ENCODE measurements at places on chromosomes 13 and 19.
A peak's percentile ranks its signal among the peaks of the same experiment; 100 is the strongest.

DNA sequence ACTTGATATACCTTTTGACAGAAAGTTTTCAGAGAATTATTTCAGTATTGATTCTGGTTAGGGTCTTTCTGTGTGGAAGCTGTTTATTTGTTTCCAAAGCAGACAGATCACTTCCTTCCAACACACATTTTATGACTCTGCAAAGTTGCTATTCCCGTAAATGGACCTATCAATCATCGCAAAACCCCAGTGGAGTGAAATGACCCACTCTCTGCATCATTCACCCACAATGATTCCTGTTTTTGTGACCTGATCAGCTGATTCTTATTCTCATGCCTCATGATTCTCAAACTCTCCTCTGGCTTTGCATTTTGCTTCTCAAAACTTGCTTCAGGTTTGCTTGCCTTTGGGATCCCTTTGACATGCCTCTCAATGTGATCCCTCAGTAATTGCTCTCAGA lies 453.7 kb downstream of the PCDH17 start:
- DNase-seq, result no peak

DNA sequence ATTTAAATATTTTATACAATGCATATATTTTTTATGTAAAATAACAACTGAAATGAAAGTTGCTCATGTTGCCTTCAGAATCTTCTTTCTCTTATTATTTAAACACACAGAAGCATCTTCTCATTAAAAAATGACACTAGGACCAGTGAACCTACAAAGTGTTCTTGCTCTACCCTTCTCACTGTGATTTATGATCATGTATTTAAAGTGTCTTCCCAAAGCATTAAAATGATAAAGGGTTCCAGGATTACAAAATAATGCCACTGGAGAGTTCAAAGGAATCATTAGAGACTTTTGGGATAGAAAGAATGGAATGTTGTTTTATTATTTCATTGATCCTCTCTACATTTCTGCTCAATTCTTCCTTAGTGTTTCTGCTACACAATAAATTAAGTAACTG lies 643.6 kb upstream of the SLITRK1 start:
- DNase-seq, result no peak

DNA sequence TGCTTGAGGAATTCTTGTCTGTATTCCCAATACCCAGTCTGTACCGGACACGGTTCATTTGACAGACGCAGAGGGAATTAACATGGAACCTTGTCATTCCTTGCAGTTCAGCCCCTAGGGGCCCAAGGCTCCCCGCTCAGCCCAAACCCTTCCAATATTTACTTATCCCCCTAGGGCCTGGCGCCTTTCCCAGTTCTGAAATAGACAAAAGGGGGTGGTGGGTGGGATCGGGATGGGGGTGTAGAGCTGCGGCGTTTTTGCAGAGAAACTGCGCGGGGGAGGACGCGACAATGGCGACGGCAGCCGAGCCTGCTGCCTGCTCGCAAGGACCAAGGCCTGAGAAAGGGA lies 583 bp downstream of the AKAP8L start:
- DNase-seq, result peak; percentile 19

DNA sequence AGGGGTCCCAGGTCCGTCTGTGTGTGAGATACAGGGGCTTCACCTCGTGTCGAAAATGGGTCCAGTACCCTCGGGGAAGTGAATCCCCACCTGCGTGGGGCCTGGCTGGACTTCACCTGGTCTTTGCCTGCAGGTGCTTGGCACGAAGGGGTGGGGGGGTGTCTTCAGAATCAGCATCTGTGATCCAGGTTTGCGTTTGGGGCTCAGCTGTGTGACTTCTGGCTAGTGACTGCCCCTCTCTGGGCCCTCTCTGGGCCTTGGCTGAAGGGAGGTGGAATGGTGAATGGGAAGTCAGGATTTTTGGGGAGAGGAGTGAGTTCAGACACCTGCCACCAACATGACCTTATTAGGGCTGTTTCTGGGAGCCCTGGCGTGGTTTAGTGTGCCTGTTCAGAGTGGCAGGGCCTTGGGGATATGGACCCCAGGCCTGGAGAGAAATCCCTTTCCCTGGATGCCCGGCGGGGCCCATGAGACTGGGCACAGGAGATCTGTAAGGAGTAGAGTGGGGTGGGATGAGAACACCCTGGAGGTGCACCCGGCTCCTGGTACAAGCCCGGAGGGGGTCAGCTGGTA lies 2.7 kb downstream of the CELF5 start:
- no peak for DNase-seq

DNA sequence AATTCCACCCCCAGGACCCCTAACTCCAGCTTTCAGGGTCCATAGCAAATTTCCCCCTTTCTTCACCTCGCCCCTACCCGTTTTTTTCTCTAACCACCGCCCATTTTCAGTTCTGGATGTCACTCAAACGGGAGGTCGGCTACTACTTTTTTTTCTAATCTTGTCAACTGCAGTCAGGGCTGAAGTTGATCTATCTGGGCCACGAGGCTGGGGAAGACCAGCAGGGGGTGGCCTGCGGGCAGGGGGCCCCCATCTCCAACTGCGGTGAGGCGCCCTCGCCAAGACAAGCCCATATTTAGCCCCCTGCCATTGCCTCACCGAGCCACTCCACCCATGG lies 748 bp downstream of the LHFPL6 start:
- no peak for DNase-seq

- DNase-seq, result no peak
These were observed 2.0 kb downstream of the GJB2 start for GRCh38 chr13:20190481-20191310.

DNA sequence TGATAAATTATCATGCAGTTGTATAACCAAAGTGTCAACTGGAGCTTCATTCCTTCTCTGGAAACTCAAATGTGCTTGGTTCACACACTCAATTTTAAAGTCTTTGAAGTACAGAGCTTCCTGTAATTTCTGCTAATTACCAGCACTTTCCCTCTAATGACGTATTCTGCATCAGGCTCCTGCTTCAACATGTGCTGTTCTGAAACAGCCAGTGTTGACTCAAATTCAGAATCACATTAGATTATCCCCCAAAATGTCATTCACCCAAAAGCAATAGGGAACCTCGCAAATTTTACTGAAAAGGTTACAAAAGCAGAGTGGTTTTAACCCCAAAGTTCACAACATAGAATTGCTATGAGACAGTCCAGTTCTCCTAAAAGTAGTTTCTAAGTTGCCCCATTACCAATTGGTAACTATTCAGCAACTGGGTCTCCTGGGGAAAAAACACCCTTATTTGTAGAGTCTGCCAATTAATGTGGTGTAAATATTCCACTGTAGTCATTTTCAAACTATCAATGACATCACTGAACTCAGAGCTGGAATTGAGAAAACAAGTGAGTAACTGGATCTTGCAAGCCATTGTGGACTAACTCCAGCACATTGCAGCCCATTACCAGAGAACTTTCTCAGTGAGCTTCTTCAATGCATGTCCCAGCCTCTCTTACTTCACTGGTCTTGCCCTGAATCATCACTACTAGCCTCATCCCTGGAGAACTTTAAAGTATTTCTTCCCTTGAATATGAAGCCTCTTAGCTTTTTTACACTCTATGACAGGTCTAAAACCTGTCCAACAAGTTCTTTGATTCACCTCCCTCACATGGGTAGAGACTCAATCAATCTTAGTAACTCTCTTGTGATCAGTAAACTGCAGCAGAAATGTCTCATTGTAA lies 955.4 kb downstream of the EFNB2 start:
- no peak for DNase-seq
